Motor neuron (in vitro differentiated cells): ENCODE measurements at places on chromosomes 5 and 9. TPM values are rescaled to one million over a fixed set of nuclear protein-coding genes. Genes with fewer than 3 reads are reported as not detected.

PTGDS gene
- total RNA-seq: 0.87 and 1.2 TPM in 2 replicates

AFAP1L1 gene
- 5.0 and 5.4 TPM in 2 replicates for total RNA-seq

DNA sequence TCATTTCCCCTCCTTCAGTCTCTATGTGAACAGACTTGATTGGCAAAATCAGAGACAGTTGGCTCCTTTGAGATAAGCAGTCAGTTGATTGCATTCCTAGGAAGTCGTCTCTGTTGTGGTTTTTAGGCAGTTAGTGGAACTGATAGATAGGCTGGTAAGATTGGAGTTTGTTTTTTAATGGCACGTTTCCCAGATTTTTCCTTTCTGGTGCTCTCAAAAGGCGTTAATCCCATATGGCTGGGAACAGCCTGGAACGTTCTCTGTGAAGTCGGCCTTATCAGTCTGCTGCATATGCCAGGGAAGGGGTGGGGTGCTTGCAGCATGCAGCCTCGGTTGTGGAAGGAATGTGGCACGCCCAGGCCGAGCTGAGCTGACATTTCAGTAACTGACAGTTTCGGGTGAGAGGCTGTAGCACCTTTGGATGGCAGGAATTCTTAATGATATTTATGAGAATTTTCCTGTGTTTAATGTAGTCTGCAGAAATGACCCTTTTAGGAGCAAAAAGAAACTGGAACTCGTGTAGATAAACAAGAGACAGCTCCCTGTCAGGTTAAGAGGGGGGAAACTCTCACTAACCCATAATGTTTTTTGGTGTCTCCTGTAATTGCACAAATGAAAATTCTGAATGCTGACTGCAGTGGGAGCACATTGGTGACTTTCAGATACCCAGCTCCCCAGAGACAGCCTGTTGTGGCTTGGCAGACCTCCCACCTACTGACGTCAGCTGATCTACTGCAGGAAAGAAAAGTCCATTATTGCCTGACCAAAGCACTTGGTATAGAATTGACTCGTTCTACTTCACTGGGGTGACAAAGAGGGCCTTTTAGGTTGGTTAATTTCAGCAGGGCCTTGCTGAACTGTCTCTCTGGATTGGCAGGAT lies 6.3 kb downstream of the SPTAN1 start:
- peak; percentile 79 for ATAC-seq

GRCh38 chr9:133303266-133304157 lies 28.5 kb upstream of the ABO start:
- no peak for ATAC-seq

CPLANE1 gene
- total RNA-seq: 22.1 and 25.3 TPM in 2 replicates

CNTNAP3 gene
- 2.1 and 3.3 TPM in 2 replicates for total RNA-seq

CDX1 gene
- 0.84 TPM in 1 of 2 replicates, not detected in the other for total RNA-seq
